ENCODE measurements at places on chromosomes 5 and 9. TPM values are rescaled to one million over a fixed set of nuclear protein-coding genes. Genes with fewer than 3 reads are reported as not detected.

Gene PCDHB8
- 5.8 TPM for total RNA-seq

- no peak overlapping the region for H3K27ac ChIP-seq
- H3K36me3 ChIP-seq: no peaks in the 10 kb centered on the region
- DNase-seq: no peak
- H3K4me3 ChIP-seq: no peak overlapping the region
Observed at GRCh38 chr9:100602342-100602801, 24.5 kb downstream of the CAVIN4 start.

Gene TOMM5
- 48.7 TPM for total RNA-seq

DNA sequence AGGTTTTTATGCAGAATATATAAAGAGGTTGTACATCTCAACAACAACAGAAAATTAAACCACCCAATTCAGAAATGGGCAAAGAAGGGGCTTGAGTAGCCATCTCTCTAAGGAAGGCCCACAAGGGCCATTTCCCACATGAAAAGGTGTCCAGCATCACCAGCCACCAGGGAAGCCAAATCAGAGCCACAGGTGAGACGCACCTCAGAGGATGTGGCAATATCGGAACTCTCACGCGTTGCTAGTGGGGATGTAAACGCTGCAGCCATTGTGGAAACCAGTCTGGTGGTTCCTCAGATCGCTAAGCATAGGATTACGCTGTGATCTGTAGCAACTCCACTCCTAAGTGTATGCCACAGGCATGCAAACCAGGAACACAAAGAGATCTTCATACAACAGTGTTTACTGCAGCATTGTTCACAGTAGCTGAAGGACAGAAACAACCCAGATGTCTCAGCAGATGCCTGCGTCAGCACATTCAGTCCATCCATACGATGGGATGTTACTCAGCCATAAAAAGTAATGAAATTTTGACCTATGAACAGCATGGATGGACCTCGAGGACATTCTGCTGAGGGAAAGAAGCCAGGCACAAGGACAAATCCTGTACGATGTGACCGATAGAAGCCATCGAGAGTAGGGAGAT is 84.3 kb upstream of the CACNA1B start:
- no peak overlapping the region for H3K27ac ChIP-seq
- H3K4me1 ChIP-seq: no peaks in the 10 kb centered on the region
- no peaks in the 10 kb centered on the region for H3K27me3 ChIP-seq
- H3K36me3 ChIP-seq: peaks cover 79% of the 10 kb centered on the region
- DNase-seq: no peak
- H3K4me3 ChIP-seq: no peak overlapping the region

DNA sequence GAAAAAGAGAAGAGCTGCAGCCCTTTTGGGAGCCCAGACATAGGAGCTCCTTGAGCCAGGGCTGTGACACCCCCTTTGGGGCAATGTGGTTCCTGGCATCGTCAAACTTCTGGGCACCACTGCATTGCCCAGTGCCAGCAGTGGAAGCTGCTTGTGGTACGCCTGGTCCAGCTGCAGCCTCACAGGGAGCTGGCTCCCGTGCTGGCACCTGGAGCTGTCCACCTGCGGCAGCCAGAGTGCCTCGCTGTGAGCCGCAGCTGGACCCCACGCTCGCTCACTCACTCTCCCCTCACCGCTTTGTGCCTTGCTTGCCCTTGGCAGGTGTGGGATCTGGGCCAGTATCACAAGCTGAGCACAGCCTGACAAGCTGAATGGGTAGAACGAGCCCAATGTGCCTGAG is 1150.8 kb upstream of the CDH6 start:
- H3K4me1 ChIP-seq: no peaks in the 10 kb centered on the region
- H3K27ac ChIP-seq: no peak overlapping the region
- no peaks in the 10 kb centered on the region for H3K36me3 ChIP-seq
- no peak for DNase-seq
- no peaks in the 10 kb centered on the region for H3K27me3 ChIP-seq

- H3K36me3 ChIP-seq: no peaks in the 10 kb centered on the region
- DNase-seq: peak; percentile 33
- H3K27ac ChIP-seq: peak overlapping the region; percentile 100
- no peaks in the 10 kb centered on the region for H3K27me3 ChIP-seq
- H3K4me3 ChIP-seq: peak overlapping the region; percentile 82
- H3K4me1 ChIP-seq: peaks cover 38% of the 10 kb centered on the region
Observed at GRCh38 chr9:96417661-96418082, 498 bp downstream of the ZNF367 start.

DNA sequence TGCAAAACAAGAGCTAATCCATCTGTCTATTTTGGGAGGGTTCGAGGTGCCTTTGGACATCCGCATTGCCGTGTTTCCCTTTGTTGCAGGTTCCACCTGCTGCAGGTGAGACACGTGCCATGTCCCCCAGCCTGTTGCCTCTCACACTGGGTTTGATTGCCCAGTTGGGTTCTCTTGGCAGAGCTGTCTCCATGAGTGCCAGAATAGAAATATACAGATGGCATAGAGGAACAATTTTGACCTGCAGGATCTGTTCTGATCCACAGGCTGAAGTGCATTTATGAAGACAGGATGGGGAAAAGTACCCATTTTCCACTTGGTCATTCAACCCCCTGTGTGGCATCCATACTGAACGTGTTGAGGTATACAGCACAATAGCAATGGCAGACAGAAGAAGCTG is 178.1 kb downstream of the SGCD start:
- H3K36me3 ChIP-seq: peaks cover 4% of the 10 kb centered on the region
- H3K4me1 ChIP-seq: peaks cover 11% of the 10 kb centered on the region
- H3K27me3 ChIP-seq: no peaks in the 10 kb centered on the region
- DNase-seq: no peak
- H3K27ac ChIP-seq: no peak overlapping the region
- H3K4me3 ChIP-seq: no peak overlapping the region

DNA sequence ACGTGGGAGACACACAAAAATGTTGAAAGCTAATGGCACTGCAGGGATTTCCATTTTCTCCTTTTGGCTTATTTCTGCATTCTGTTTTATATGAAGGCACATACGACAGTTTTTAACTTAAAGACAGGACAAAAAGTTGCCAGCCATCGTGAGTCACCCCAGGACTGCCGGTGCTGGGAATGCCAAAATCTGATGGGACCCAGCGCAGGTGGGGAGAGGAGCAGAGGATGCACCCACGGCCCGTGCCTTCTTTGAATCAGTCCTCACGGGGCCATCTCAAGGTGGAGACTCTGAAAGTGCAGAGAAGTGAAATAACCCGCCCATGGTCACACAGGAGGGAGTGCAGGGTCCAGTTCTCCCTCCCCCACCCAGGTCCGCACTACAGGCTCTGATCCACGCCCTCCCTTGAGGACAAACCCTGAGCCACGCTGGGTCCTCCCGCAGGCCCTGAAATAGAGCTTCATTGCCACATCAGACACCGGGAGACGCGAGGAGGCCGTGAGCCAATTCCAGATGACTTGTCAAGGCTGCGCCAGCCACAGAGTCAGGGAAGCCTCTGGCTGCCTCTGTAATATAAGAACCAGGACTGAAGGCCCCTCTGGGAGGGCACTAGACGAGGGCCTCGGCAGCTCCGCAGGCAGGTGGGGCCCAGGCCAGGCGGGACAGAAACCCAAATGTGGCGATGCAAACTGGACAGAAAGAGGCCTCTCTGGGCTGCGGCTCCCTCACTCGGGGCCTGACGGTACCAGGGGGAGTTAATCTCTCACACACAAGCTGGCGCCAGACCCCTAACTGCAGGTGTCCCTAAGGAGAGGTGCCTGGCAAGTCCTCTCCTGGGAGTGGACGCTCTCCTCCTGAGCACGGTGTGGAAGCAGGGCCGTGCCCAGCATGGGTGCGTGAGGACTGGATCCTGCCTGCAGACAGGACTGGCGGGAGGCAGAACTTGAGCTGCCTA is 22.9 kb downstream of the ADAMTS2 start:
- no peak for DNase-seq
- H3K36me3 ChIP-seq: no peaks in the 10 kb centered on the region
- no peak overlapping the region for H3K27ac ChIP-seq
- no peak overlapping the region for H3K4me3 ChIP-seq
- H3K4me1 ChIP-seq: peaks cover 8% of the 10 kb centered on the region
- no peaks in the 10 kb centered on the region for H3K27me3 ChIP-seq

Gene DAP
- total RNA-seq: 29.7 TPM

GRCh38 chr5:82330530-82331270 is 52.5 kb upstream of the RPS23 start:
- no peak for DNase-seq
- no peaks in the 10 kb centered on the region for H3K36me3 ChIP-seq
- peaks cover 45% of the 10 kb centered on the region for H3K4me1 ChIP-seq
- H3K4me3 ChIP-seq: no peak overlapping the region
- no peaks in the 10 kb centered on the region for H3K27me3 ChIP-seq

DNA sequence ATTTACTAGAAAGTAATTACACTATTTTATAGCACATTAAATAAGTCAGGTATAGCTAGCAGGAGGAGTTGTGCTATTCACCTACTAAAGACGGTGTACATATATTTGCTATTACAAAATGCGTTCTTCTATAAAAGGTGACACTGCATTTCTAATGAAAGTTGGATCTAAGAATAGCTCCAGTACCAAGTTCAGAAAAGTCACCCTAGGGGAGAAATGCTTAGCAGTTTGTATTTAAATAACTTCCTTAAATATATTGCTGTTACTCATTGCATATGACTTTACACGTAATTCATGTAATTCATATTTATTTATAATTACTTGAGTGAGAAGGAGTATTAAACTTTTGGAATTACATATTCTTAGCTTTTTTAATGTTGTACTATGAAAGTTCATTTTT is 7.0 kb upstream of the SUB1 start:
- H3K27me3 ChIP-seq: no peaks in the 10 kb centered on the region
- no peak for DNase-seq
- H3K36me3 ChIP-seq: no peaks in the 10 kb centered on the region

Gene TTC39B
- 4.3 TPM for total RNA-seq

Gene PCDHB6
- 0.21 TPM for total RNA-seq

DNA sequence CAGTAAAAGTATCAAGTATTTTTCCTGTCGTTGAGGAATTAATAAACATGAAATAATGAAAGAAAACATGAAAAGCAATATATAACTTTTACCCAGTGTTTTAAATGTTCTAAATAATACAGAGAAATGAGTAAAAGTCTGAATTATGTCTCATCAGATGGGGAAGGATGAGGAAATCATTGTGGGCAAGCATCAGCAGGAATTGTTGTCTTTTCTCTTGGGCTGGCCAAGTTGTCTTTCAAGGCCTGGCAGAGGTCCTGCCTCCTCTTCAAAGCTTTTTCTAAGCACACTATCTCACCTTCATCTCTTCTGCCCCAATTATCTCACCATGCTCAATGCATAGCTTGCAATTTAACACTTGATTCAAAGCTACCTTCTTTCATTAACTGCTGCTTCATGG is 41.9 kb downstream of the MOCS2 start:
- H3K4me3 ChIP-seq: no peak overlapping the region
- DNase-seq: no peak
- no peak overlapping the region for H3K27ac ChIP-seq
- peaks cover 9% of the 10 kb centered on the region for H3K4me1 ChIP-seq
- no peaks in the 10 kb centered on the region for H3K27me3 ChIP-seq

- no peak overlapping the region for H3K27ac ChIP-seq
- no peaks in the 10 kb centered on the region for H3K4me1 ChIP-seq
- H3K4me3 ChIP-seq: no peak overlapping the region
- no peaks in the 10 kb centered on the region for H3K36me3 ChIP-seq
- no peaks in the 10 kb centered on the region for H3K27me3 ChIP-seq
- DNase-seq: no peak
Observed at GRCh38 chr5:97495301-97495700, 312.3 kb upstream of the RIOK2 start.

Gene GPR150
- not detected for total RNA-seq

Gene GADD45G
- total RNA-seq: 52.1 TPM

Gene ZNF879
- 1.8 TPM for total RNA-seq

- H3K27ac ChIP-seq: no peak overlapping the region
- DNase-seq: no peak
- H3K4me3 ChIP-seq: no peak overlapping the region
- H3K36me3 ChIP-seq: no peaks in the 10 kb centered on the region
- H3K27me3 ChIP-seq: no peaks in the 10 kb centered on the region
- H3K4me1 ChIP-seq: no peaks in the 10 kb centered on the region
Observed at GRCh38 chr9:81318571-81318970, 370.8 kb downstream of the TLE1 start.

DNA sequence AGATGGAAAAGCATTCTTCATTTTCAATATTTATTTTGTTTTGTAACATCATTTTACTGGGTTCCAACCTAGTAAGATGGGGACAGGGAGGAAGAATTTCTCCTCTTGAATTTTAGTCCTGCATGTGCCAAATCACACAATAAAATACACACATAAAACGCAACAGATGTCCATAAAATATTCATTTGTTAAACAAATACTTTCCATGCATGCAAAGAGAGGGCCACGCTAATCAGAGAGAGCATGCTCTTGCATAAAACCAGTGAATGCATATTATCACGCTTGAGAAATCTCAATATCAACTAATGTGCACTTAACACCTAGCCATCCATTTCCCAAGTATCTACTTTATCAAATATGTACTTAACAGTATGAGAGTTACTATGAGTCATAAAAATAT is 212.6 kb upstream of the TARS1 start:
- no peak for DNase-seq
- no peaks in the 10 kb centered on the region for H3K36me3 ChIP-seq
- H3K27ac ChIP-seq: no peak overlapping the region

- no peak overlapping the region for H3K4me3 ChIP-seq
- no peaks in the 10 kb centered on the region for H3K36me3 ChIP-seq
- no peak overlapping the region for H3K27ac ChIP-seq
- no peaks in the 10 kb centered on the region for H3K4me1 ChIP-seq
Observed at GRCh38 chr9:119282476-119283077, 86.7 kb downstream of the BRINP1 start.

Gene ADAMTS13
- 3.5 TPM for total RNA-seq

GRCh38 chr5:172984244-172984953 is 828 bp downstream of the ATP6V0E1 start:
- H3K27me3 ChIP-seq: no peaks in the 10 kb centered on the region
- DNase-seq: peak; percentile 46
- H3K4me1 ChIP-seq: no peaks in the 10 kb centered on the region
- H3K4me3 ChIP-seq: peak overlapping the region; percentile 79
- H3K36me3 ChIP-seq: no peaks in the 10 kb centered on the region

DNA sequence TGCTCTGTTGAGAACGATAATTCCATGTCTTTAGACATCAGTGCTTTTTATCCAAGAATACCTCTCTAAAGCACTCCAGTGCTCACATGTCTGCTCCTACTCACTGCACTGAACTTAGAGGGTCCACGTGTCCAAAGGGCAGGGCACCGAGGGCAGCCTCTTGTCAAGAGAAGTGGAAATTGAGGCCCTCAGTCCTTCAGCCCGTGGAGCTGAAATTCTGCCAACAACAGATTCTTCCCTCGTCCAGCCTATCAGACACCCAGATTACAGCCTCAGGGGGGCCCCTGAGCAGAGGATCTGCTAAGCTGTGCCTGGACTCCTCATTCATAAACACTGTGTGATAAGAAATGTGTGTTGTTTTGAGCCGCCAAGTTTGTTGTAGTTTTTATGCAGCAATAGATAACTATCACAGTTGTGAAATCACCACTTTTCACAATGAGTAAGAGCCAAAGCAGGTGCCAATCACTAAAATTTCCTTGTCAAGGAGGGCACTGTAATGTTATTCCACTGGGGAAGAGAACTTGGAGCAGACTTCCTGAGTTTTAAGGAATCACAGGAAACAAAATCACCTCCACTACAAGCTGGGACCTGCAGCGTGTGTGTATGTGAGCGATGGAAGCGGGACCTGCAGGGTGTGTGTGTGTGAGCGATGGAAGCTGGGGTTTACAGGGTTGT is 58.8 kb upstream of the IGFBPL1 start:
- H3K36me3 ChIP-seq: no peaks in the 10 kb centered on the region
- H3K27me3 ChIP-seq: no peaks in the 10 kb centered on the region
- H3K27ac ChIP-seq: no peak overlapping the region
- no peaks in the 10 kb centered on the region for H3K4me1 ChIP-seq
- H3K4me3 ChIP-seq: no peak overlapping the region

All from heart right ventricle (tissue), 16 donors.